ENCODE measurements at places on chromosomes 5 and 9.
A peak's percentile ranks its signal among the peaks of the same experiment; 100 is the strongest.

GRCh38 chr5:109345699-109346098 lies 64.1 kb downstream of the PJA2 start:
- no peak for DNase-seq

- peak; percentile 83 for DNase-seq
Observed at GRCh38 chr5:95960667-95961616, 709 bp downstream of the ELL2 start.

- no peak for DNase-seq
Observed at GRCh38 chr5:179226696-179227095, 118.6 kb downstream of the ADAMTS2 start.

DNA sequence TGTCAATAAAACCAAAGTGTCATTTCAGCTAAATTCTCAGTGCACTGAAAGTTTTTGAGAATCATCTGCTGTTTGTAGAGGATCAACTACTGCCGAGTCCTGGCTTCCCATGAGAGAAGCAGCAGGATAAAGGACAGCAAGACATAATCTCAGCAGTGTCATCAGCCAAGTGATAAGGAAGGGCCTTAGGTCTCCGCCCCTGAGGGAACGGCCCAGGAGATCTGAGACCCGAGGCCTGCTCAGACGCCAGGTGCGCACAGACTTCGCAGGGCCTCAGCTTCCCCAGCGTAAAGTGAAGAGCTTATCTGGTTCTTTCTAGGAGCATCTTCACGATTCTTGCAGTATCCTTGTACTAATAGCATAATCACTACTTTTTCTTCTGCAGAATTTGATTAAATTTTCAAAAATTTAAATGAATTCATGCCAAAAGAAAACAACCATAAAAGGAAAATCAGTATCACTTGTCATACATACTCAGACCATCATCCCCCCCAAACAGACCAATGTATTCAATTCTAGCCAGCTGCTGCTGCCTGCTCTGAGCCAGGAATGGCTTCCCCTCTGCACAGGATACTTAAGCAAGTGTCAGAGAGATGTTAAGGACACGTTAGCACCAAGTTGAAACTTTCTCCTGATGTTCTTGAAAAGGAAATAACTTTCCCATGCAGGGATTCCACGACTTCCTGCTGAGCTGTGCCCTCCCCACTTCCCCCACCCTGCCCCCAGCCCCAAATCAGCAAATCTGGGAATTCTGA lies 2.2 kb downstream of the GFPT2 start:
- no peak for DNase-seq

DNA sequence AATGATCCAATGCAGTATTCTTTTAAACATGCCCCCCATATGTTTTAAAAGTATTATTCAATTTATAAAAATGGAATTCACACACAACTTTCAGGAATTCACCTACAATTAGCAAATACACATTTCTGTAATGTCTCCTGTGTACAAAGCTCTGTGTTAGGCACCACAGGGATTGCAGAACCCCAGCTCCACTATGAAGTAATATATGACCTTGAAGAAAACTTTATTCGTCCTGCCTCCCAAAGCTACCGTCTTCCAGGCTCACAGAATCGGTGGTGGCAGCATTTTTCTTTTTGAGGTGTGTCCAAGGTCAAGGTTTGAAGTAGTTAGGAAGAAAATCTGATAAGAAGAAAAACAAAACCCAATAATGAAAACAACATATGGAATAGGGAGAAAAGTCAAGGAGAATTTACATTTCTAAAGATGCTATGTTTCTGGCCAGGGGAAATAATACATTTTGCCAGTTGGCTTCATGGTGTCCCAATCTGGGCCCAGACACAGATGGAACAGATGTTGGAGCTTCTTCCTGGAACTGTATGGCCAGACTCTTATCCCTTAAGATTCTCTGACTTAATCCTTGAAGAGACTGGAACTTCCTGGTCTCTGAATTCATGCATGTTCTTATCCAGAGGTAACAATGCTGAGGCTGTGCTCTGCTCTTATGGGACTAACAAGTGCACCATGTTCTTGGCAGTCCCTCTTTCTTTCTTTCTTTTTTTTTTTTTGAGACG lies 22.0 kb upstream of the LVRN start:
- DNase-seq: no peak

- DNase-seq: peak; percentile 59
Observed at GRCh38 chr5:77379558-77380061, 112.5 kb downstream of the WDR41 start.

- no peak for DNase-seq
Observed at GRCh38 chr9:72440378-72440777, 75.4 kb upstream of the ZFAND5 start.

GRCh38 chr5:52770287-52770939 lies 17.3 kb upstream of the ITGA1 start:
- no peak for DNase-seq

DNA sequence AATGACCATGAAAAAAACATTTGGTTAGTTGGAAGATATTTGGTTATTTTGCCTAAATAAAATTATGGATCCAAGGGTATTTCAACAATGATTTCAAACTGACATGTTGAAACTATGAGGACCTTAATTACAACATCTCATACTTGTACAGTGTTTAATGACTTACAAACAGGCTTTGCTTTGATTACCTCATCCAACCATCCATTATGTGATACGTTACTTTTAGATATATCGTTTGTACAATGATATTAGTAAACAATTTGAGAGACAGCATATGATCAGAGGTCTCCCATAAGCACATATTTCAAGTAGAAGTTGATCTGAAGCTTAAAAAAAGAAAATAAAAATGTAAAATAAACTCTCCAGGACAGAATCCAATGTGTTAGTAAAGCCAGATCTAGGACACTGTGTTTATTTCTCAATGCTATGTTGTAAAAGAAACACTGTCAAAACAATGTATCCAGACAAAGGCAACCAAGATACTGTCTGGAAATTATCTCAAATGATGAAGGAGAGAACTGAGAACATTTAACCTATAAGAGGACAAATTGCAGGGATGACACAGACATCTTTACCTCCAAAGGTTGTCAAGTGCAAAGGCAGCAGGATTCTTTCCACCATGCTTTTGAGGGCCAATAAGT lies 116.0 kb upstream of the TARS1 start:
- DNase-seq: no peak

DNA sequence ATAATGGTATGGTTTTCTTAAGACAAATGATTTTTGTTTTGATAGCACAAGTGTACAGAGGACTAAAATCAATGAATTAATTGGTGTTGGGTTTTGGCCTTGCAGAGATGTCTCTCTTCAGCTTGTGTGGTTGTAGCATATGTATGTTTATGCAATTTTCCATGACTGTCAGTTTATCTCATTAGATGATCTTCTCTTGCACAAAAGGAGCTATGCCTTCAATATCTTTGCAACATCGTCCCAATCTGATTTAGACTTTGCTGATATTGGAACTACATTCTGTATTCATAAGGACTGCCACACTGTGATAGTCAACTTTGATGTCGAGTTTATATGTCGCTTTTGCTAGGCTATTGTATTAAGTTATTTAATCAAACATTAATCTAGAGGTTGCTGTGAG lies 140.0 kb upstream of the TAF11L2 start:
- DNase-seq: no peak

- DNase-seq: no peak
Observed at GRCh38 chr5:109997161-109997560, 307.4 kb downstream of the MAN2A1 start.

- DNase-seq: peak; percentile 28
Observed at GRCh38 chr9:134895908-134896833, 15.6 kb downstream of the FCN2 start.

GRCh38 chr9:5554254-5554653 lies 43.9 kb downstream of the PDCD1LG2 start:
- DNase-seq: no peak

DNA sequence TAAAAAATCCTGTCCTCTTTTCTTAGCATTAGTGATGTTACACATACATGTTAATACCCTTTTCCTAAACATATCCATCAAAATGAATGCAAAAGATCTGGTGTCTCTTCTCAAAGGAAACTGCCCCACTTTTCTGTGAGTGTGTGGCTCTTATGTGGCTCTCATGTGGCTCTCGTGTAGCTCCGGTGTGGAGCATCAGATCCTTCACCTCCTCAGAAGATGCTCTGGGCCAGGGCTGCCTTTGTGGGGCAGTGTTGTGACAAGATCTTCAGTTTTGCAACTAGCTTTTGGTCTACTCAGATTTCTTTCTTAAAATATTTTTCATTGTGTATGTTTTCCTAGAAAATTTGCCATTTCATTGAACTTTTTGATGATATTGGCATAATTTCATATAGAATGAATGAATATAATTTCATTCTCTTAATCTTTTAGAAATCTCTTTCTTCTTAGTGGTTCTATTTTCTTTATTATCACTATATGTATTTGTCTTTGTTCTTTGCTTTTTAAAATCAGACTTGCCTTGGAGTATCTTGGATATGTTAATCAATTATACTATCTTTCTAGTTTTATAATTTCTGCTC lies 19.4 kb downstream of the GARNL3 start:
- DNase-seq: peak; percentile 58

DNA sequence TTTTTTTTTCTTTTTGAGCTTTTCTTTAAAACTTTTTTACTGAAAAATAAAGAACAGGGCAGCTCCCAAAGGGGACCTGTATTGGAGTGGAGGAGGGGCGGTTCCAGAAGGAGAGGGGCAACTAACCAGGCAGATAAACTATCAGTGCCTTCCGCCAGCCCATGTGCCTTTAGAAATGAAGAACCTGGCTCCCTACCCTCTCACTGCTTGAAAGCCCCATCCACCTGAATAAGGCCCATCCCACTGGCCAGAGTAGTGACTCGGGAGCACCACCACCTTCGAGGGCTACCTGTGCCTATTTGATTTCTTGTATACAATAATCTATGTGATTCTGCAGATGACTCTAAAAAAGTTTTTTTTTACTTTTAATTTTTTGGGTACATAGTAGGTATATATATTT lies 276.7 kb downstream of the PSAT1 start:
- DNase-seq: no peak

GRCh38 chr9:135507104-135508035 lies 6.9 kb downstream of the MRPS2 start:
- DNase-seq: no peak

- DNase-seq: peak; percentile 72
Observed at GRCh38 chr5:35319333-35320002, 89.2 kb upstream of the PRLR start.

DNA sequence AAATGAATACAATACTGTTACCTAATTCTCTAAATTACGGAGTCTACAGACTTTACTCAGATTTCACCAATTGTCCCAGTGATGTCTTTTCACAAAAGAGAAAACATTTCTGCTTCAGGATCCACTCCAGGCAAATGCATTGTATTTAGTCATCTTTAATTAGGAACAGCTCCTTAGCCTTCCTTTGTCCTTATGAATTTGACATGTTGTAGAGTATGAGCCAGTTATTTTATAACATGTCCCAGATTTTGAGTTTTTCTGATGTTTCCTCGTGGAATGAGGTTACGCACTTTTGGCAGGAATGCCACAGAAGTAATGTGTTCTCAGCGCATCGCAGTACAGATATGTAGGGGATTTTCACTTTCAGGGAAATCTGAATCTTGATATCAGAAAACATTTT lies 10.5 kb downstream of the HABP4 start:
- DNase-seq: no peak

- DNase-seq: no peak
Observed at GRCh38 chr9:4491626-4491975, 1.3 kb downstream of the SLC1A1 start.

GRCh38 chr5:14667290-14667689 lies 2.8 kb downstream of the OTULIN start:
- DNase-seq: no peak

GRCh38 chr9:125391704-125392103 lies 130.1 kb downstream of the GAPVD1 start:
- no peak for DNase-seq

- DNase-seq: no peak
Observed at GRCh38 chr5:113749334-113749733, 235.8 kb downstream of the YTHDC2 start.

GRCh38 chr5:103929338-103930013 lies 366.9 kb upstream of the NUDT12 start:
- DNase-seq: no peak

GRCh38 chr5:67202828-67203227 lies 6.2 kb upstream of the CD180 start:
- no peak for DNase-seq

DNA sequence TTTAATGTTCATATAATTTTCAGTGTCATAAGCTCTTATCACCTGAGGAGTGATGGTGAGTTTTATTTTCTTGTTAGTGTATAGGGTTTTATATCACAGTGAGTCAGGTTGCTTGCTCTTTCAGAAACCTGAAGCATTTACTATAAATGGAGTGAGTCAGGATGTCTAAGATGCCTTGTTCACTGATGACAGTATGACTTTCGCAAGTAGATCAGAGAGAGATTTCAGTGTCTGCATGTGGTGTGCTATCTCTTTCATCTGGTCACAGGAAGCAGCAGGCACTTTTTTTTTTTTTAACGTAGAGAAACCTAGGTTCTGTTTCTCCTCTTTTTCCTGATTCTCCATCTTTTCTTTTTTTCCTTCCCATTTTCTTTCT lies 237.1 kb downstream of the DMRTA1 start:
- DNase-seq: no peak

- no peak for DNase-seq
Observed at GRCh38 chr5:192970-193831, 1.9 kb downstream of the LRRC14B start.

DNA sequence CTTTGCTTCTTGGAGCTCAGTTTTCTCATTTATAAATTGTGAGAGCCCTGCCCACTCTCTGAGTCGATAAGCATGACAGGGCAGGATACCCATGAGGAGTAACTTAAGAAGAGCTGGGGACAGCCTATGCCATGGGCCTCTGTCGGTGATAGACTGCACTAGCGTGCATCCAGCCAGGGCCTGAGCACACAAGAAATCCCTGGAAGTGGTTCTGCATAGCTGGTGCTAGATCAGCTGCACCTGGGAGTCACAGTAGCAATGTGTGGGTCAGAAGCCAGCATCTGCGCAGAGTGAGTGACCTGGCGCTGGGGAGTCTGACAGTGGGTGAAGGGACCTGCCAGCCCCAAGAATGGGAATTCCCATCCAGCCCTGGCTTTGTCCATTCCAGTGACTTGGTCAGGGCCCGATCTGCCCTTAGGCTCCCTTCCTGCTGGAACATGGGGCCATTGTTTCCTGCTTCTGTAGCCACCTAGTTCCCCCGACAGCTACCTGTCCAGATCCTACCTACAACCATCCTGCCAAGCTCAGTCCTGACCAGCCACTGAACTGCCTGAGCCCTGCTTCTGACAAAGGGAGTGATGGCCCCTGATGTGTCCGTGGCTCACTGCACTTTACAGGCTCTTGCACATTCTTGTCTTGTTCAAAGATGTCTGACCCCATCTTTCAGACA lies 35.9 kb upstream of the NANS start:
- peak; percentile 36 for DNase-seq

DNA sequence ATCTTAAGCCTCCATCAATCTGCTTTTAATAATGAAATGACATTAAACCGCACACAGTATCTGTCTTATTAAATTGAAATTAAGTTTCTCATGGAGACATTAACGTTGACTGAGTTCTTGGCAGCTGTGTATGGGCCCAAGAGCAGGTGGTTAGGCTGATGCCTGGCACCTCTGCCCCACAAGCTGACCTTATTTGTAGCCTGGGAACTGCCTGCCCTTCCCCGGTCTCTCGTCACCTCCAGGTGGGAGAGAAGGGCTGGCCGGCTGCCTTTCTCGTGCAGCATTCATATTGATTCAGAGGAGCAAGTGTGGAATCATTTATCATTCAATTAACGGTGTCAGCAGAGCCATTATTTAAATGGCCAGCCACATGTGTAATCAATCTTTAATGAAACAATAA lies 53.0 kb upstream of the FCN1 start:
- no peak for DNase-seq

- DNase-seq: no peak
Observed at GRCh38 chr9:111952559-111952958, 55.9 kb downstream of the UGCG start.

GRCh38 chr5:168529374-168530234 lies 499 bp downstream of the FBLL1 start:
- DNase-seq: no peak

All from activated CD8-positive, alpha-beta memory T cell treated with anti-CD3 and anti-CD28 coated beads, Interleukin-2, amount 10 ng/mL, durations not matched to agents 7 days and 5 days (primary cell).